GM12864 (cell line): ENCODE measurements at places on chromosomes 2 and 18.

DNA sequence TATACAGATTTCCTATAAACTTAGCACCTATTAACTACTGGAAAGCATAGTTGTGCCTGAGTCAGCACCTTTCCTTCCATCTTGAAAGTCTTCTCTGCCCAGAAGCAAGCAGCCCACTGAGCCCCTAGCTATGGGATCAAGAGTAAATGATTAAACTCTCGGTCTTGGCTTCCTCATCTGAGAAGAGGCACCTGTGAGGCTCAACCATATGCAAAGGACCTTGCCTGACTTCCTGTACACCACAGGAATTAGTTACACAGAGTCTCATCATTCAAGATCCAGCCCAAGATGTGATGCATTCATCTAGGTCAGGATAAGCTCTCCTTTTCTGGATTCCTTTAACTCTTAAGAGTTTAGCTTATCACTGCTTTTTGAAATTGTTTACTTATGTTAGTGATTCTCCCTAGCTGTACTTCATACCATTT, 96.0 kb downstream of the CDH2 start:
- no peak for DNase-seq

GRCh38 chr2:71614976-71615766, 161.8 kb downstream of the DYSF start:
- no peak for DNase-seq

- DNase-seq, result no peak
Measured at GRCh38 chr2:165582409-165582808, 112.9 kb downstream of the CSRNP3 start.

GRCh38 chr2:239819091-239819973, 205.8 kb downstream of the NDUFA10 start:
- no peak for DNase-seq

DNA sequence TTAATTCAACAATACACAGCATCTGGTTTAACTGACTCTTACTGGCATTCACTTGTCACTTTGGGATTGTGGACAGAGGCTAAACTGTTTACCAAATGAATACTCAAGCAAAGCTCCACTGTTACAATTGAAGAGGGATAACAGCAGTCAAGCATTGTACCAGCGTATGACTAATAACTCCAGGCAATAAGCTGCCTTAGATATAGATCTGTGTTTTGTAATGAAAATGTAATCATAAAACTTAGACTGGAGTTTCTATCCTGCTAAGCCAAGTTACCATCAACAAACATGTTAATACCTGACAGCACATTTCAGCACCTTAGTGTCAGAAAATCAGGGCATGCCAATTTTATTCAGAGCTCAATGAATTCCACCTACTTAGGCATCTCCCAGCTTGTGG, 889.5 kb downstream of the EPHA4 start:
- DNase-seq, result no peak

- no peak for DNase-seq
Measured at GRCh38 chr18:69658103-69658502, 257.4 kb downstream of the DOK6 start.

- no peak for DNase-seq
Measured at GRCh38 chr2:122063716-122064115, 308.3 kb downstream of the TSN start.

GRCh38 chr2:235860871-235861270, 307.3 kb downstream of the GBX2 start:
- no peak for DNase-seq

- no peak for DNase-seq
Measured at GRCh38 chr2:163682695-163683094, 53.1 kb downstream of the FIGN start.

- DNase-seq, result no peak
Measured at GRCh38 chr2:109611467-109612095, 2.2 kb downstream of the SEPTIN10 start.

DNA sequence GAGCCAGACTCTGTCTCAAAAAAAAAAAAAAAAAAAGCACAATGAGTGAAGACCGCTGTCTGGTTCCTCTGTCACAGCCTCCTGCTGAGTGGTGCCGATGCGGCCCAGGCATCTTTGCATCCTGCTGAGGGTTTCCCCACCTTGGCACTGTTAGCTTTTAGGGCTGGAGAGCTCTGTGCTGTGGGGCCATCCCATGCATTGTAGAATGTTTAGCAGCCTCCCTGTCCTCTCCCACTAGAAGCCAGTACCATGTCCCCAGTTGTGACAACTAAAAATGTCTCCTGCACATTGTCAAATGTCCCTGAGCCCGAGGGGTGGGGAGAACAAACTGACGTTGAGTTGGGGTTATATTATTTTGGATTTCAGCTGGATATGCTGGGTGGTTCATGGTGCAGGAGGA, 7.9 kb upstream of the COLEC11 start:
- no peak for DNase-seq

GRCh38 chr2:98295721-98296414, 50.4 kb upstream of the CNGA3 start:
- DNase-seq, result no peak

- DNase-seq, result no peak
Measured at GRCh38 chr2:144632809-144633208, 112.9 kb upstream of the ZEB2 start.

DNA sequence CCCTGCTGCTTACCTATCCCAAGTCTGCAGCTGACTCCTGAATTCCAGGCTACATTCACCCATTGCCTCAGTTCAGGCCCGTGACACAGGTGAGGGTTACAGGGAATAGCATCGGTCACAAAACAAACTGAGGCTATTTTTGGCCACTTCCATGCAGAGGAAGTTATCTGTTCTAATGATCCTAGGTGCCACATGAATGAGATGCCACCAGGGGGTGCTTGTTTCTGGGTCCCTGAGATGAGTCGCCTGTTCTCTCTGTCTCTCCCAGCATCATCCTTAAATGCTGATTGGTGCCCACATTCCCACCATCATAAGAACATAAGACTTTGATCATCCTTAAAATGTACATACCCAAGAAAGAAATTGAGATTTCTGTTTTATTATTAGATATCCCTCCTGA, 119.0 kb upstream of the CELF4 start:
- no peak for DNase-seq

DNA sequence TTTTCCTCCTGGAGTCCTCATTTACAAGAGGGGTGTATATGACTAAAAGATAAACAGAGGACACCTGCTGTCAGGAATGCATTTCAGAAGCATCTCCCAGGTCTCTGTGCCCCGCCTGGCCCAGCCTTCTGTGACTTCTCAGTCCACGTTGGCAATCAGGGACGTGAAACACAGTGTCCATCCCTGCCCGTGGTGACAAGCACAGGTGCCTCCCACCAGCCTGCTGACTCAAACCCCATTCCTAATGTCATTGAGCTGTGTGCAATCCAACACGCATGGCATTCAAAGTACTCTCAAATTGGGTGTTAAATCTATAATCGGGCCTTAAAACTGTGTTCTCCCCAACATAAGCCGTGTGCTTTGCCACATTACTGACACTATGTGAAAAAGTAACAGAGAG, 343.2 kb downstream of the EIPR1 start:
- DNase-seq, result no peak

GRCh38 chr18:47287911-47288585, 36.6 kb upstream of the SKOR2 start:
- DNase-seq, result no peak

DNA sequence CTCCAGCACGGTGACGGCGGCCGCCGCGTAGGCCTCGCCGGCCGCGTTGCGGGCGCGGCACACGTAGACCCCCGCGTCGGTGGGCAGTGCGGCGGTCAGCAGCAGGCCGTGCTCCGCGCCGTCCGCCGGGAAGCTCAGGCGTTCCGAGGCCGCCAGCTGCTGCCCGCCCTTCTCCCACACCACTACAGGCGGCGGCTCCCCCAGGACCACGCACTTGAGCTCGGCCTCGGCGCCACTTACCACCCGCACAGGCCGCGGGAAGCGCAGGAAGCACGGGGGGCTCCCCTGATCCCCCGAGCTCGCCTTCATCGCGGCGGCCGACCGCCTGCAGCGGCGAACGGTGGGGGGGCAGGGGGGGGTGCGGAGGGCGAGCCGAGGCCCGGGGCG, 422 bp downstream of the OBSL1 start:
- DNase-seq, result no peak

DNA sequence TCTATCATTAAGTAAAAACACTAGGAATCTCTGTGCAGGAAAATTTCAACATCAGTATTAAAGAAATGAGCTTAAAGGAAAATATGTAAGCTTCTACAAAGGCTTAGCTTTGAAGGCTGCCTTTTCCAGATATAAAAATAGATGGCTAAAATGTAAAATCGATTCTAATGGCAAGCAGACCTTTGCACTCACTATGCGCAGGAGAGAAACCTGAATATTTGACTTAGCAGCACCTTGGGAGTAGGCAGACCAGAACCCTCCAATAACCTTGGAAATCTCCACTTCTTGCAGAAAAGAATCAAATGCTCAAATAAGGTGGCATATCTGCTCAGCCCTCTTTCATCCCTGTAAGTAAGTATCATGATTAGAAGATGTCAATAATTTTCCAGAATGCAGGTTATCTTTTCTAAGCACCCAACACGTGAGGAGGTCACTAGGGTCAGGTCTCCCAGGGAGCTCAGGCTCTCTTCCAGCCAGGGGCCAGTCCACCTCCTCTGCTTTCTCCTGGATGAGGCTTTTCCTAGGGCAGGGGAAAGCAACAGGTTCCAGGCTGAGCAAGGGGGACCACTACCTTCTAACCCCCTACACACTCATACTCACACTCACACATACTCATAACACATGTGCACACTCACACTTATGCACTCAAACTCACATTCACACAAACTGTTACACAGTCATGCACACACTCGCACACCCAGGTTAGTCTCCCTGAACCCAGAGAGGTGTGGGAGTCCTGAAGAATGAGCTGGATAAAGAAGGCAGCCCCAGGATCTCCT, 3.8 kb downstream of the PIEZO2 start:
- no peak for DNase-seq

DNA sequence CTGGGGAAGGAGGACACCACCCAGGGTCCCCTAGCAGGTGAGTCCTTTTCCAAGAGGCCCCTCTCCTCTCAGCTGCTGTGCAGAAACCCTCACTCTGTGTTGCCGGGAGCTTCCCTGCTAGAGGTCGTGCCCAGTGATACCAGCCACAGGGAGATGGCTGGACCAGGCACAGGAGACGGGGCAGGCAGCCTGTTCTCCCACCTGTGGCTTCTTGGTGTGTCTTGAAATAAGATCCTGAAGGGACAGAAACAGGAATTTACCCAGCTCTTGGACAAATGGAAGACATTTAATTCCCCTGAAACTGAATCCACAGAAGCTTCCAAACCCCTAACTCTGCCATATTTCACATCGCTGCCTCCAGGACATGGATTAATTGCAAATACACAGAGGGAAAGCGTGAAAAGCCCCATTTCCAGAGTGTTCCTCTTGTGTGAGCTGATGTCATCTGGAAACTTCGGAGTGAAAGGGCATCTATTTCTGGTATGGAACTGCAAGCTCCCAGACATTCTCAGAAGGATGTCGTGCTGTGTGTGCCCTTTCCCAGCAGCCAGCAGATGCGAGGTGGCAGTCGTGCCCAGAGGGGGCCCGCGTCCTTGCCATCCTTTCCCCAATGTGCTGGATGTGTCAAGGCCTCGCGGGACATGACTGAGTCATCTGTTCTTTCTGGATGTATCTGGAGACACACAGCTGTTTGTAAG, 177.7 kb downstream of the SEPTIN10 start:
- DNase-seq, result no peak

- no peak for DNase-seq
Measured at GRCh38 chr18:38644875-38645641, 1079.5 kb upstream of the CELF4 start.

GRCh38 chr2:203799908-203800307, 67.7 kb upstream of the CTLA4 start:
- peak; percentile 68 for DNase-seq

DNA sequence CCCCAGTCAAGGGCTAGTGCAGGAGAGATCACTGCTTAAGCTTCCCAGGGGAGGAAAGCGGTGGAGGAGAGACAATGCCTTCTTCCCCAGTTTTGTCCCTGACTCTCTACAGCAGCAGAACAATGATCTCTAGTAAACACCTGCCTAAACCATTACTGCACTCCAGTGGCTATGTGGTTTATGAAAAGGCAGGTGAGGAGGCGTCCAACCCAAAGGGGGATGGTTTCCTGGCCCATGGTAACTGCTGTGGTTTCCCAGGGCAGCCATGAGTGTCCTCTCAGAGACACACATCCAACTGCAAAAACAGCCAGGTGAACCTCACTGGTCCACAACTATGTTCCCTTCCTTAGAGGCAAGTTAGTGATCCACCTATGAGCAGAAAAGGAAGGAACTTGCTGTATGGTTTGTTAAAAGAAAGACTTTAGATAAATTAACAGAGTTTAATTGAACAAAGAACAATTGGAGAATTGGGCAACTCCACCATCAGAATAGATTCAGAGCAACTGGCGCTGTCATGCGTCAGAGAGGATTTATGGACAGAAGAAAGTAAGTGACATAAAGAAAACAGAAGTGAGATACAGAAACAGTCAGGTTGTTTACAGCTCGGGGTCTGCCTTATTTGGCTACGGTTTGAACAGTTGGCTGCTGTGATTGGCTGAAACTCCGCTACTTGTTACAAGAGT, 4.8 kb upstream of the TTC39C start:
- peak; percentile 73 for DNase-seq

- DNase-seq, result no peak
Measured at GRCh38 chr2:223532161-223532560, 70.0 kb downstream of the SCG2 start.

DNA sequence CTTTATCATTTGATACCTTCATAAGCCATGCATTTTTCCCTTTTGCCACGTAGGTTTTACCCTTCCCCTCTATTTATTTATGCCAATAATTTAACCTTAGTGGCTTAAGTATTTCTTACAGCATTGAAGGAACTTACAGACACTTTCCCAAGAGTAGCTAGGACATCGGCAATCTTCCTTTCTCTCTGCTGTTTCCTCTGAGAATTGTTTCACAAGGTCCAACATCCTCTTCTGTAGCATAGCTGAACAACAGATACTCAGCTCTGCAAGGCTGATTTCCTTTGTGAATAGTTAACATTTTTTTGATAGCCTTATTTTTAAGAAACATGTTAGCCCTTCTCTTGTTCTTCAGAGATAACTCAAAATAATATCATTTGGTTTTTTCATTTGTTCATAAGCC, 1.1 kb upstream of the GCA start:
- no peak for DNase-seq

DNA sequence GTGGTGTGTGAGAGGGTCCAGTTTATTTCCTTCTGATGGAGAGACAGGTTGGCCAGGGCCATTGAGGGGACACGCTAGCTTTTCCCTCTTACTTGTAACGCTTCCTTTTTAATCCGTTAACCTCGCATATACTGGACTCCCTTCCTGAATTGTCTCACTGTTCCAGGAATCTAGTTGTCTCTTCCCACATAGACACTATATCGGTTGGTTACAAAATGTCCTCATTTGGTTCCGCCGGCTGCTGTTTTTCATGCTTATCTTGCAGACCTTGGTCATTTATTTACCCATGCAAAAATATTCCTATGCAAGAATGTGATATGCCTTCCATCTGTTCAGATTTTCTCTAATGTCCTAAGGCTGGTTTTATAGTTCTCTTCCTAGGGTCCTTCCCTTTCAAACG, 35.0 kb downstream of the NEURL3 start:
- no peak for DNase-seq

- no peak for DNase-seq
Measured at GRCh38 chr18:57792631-57793301, 10.3 kb downstream of the ATP8B1 start.
